Metanephros (tissue), 2 donors: ENCODE measurements at places on chromosomes 2 and 18. TPM values are rescaled to one million over a fixed set of nuclear protein-coding genes. Genes with fewer than 3 reads are reported as not detected.

XDH gene
- 0.06 TPM for total RNA-seq

OTOS gene
- total RNA-seq: not detected

CAPN13 gene
- 2.0 TPM for total RNA-seq

YPEL5 gene
- total RNA-seq: 99.0 TPM

DPYSL5 gene
- 2.1 TPM for total RNA-seq

ZSWIM2 gene
- not detected for total RNA-seq

HMSD gene
- total RNA-seq: 0.18 TPM

MEX3C gene
- total RNA-seq: 43.1 TPM

ELOA2 gene
- not detected for total RNA-seq

TMEM87B gene
- 15.0 TPM for total RNA-seq

LINC00305 gene
- total RNA-seq: 0.64 TPM

VSNL1 gene
- total RNA-seq: 3.3 TPM

ACOXL gene
- total RNA-seq: 0.99 TPM

NOP58 gene
- total RNA-seq: 78.1 TPM

CNTNAP5 gene
- total RNA-seq: 0.58 TPM

SLC9A4 gene
- total RNA-seq: 12.9 TPM

CROCC2 gene
- 0.18 TPM for total RNA-seq

SPC25 gene
- total RNA-seq: 4.3 TPM

IL1RN gene
- total RNA-seq: 6.0 TPM

TUBB8B gene
- total RNA-seq: not detected

MAPK4 gene
- 5.1 TPM for total RNA-seq

NMUR1 gene
- 1.3 TPM for total RNA-seq

ZFP36L2 gene
- total RNA-seq: 88.2 TPM

CRYGC gene
- total RNA-seq: not detected

HJURP gene
- total RNA-seq: 13.3 TPM

TXNDC2 gene
- not detected for total RNA-seq

KCNIP3 gene
- total RNA-seq: 13.4 TPM

TMEM198 gene
- 4.6 TPM for total RNA-seq

INPP5D gene
- 23.4 TPM for total RNA-seq

HOXD8 gene
- 69.9 TPM for total RNA-seq

IL1RL1 gene
- 1.9 TPM for total RNA-seq
